CD8-positive, alpha-beta T cell (primary cell): ENCODE measurements at places on chromosomes 2 and 18. TPM values are rescaled to one million over a fixed set of nuclear protein-coding genes. Genes with fewer than 3 reads are reported as not detected.
A peak's percentile ranks its signal among the peaks of the same experiment; 100 is the strongest.

- no peak for DNase-seq
Observed at GRCh38 chr2:11574176-11575046, 40.6 kb downstream of the GREB1 start.

DNA sequence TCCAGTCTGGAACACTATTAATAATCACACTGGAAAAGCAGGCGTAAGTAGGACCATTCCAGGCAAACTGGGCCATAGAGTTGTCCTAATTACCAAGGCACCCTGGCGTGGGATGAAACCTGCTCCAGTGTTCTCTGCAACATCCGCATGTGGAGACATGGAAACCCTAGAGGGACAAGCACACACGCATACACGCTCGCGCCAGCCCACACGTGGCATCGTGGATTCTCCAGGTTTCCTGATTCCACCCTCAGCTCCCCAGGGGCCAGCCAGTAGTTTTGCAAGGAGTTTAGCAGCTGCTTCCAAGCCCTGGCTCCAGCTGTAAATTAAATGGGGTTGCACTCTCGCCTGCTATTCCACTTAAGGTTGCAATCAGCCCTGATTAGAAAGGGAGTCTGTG, 127.7 kb downstream of the DYSF start:
- DNase-seq = no peak

- no peak for DNase-seq
Observed at GRCh38 chr2:238169708-238170251, 11.0 kb downstream of the ERFE start.

GRCh38 chr2:100242891-100243619, 79.2 kb downstream of the LONRF2 start:
- DNase-seq = peak; percentile 52

CACNB4 gene
- total RNA-seq = 0.35 TPM
